Stimulated activated CD8-positive, alpha-beta memory T cell treated with anti-CD3 and anti-CD28 coated beads, Interleukin-15, amount 100 ng/mL, for 48 hours (primary cell): ENCODE measurements at places on chromosomes 2 and 18.

DNA sequence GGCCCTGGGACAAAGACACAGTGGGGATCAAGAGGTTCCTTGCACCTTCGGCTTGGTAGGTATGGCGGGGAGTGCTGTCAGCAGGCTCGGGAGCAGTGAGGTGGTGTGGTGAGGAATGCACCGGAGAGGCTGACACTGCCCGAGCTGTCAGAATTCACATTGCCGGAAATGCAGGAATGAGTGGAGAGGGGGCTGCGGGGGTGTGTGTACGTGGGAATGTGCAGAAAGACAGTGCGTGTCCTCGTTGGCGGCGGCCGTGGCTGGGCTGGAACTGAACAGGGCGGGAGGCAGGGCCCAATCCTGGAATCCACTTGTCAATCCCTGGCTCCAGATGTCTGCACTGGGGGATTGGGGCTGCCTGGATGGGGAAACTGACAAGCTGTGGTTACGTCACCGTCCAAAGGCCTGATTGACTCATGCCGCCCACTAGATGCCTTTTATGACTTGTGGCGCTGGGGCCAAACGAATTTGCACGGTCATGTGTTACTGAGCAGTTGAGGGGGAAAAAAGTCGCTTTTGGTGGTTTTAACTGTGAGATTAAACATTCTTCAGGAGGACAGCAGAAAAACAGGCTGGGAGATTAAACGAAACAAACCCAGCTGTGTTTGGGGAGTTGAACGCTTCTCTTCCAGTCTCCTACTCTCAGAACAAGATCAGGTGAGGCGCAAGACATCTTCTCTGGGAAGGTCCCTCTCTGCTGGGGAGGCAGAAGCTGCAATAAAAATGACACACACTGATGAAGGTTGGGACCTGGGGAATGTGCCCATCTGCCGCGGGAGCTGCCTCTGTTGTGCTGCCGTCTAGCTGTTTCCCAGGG lies 189.4 kb upstream of the GLI2 start:
- DNase-seq: no peak

GRCh38 chr2:190635781-190636180 lies 13.1 kb upstream of the NAB1 start:
- no peak for DNase-seq

DNA sequence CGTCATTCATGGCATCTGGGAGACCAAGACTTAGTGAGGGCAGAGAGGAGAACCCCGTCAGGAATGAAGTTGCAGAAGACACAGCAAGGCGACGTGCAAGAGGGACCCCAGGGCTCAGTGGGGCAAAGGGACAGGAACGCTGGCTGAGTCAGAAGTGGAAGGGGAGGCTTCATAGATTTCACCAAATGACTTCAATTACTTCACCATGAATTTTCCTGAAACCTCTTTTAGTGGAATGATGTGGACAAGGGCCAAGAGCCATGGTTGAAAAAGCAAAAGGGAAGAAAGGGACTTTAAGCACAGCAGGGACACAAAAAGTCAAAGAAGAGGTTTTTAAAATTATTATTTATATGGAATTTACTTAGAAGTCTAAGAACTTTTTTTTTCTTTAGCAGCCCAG lies 141.6 kb upstream of the PID1 start:
- DNase-seq: no peak

GRCh38 chr2:59204040-59204439 lies 962.9 kb upstream of the FANCL start:
- DNase-seq: no peak

GRCh38 chr2:205280596-205281236 lies 401.6 kb upstream of the NRP2 start:
- DNase-seq: no peak

DNA sequence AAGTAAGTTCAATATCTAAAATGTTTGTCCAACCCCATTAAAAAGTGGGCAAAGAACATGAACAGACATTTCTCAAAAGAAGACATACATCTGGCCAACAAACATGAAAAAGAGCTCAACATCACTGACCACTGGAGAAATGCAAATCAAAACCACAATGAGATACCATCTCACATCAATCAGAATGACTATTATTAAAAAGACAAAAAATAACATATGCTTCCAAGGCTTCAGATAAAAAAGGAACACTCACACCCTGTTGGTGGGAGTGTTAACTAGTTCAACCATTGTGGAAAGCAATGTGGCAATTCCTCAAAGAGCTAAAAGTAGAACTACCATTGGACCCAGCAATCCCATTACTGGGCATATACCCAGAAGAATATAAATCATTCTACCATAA lies 931.1 kb downstream of the LRP1B start:
- DNase-seq: no peak

DNA sequence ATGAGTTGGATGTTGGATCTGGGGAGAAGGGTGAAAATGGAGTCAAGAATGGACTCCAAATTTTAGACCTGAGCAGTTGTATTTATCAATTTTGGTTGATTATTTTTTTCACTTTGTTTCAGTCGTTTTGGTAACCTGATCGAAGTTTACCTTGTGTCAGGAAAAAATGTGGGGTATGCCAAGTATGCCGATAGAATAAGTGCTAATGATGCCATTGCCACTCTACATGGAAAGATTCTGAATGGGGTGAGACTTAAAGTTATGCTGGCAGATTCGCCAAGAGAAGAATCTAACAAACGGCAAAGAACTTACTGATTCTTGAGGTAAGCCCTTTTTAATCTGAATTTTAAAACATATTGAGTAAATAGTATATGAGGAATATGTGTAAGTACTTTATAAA lies 13.6 kb downstream of the RBM45 start:
- no peak for DNase-seq

GRCh38 chr2:38554973-38555595 lies 47.6 kb downstream of the HNRNPLL start:
- DNase-seq: no peak

DNA sequence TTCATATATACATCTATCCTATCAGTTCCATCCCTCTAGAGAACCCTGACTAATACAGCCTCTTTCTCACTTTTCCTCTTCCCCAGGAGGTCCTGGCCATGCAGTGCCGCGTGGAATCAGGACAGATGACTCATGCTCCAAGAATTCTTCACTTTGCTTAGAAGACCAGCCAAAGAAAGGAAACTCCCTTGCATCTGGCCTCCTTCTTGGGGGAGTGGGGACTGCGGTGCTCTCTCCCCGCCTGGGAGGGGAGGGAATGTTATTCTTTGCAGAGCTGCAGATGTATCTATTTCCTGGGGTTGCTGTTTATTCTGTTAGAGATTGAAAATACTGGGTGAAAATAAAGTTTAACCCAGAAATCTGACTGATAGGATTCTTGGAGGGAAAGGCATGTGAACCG lies 111.5 kb upstream of the SH3BP4 start:
- no peak for DNase-seq

DNA sequence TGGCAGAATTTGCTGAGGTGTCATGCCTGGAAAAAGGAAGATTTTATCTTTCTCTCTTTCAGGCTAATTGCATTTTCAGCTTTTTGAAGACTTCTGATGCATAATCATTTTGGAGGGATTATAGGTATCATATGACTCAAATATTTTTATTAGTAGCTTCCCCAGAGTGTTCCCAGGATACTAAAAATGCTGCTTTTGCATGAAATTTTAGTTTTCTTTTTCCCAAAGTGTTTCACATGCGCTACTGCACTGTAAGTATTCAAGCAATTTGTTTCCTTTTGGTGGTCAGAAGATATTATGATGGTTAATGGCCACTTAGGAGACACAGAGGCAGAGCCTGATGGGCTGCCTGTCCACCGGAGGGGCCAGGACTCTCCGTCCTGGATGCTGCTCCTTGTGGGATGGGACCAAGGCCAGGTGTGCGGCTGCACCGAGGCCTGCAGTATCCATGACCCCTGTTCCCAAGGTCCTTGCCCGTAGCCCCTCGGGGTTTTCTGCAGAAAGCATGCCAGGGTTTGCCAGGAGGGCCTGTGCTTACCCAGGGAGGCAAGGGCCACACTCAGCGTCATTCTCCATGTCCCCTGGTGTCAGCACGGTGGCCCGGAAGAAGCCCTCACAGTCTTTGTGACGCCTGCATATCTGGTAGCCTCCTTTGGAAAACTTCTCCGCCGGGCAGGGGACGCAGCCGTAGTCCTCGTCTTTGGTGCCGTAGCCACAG lies 60.2 kb downstream of the EDAR start:
- DNase-seq: no peak

DNA sequence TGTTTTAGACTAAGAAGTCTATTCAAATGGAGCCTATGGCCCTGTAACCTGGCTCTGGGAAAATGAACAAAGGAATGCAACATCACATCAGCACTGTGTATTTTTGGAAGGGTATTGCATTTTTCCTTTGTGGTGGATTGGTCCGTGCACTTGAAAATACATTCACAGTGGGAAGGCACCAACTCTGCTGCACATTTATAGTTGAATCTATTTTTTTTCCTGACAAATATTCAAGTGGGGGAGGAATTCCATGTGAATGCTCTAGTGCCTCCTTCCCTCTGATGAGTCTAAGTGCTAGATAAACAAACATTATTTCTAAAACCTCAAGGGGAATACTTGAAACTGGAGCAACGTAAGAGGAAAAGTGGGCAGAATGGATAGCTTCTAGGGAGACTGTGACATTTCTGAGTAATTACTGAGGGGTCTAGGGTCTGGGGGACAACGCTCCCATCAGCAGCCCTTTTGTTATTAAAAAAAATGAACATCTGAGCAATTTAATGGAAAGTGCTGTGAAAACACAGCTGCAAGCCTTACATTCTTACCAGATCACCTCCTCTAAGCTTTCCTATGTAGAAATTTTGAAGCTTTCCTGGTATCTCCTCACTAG lies 208.2 kb downstream of the SLC8A1 start:
- DNase-seq: no peak

DNA sequence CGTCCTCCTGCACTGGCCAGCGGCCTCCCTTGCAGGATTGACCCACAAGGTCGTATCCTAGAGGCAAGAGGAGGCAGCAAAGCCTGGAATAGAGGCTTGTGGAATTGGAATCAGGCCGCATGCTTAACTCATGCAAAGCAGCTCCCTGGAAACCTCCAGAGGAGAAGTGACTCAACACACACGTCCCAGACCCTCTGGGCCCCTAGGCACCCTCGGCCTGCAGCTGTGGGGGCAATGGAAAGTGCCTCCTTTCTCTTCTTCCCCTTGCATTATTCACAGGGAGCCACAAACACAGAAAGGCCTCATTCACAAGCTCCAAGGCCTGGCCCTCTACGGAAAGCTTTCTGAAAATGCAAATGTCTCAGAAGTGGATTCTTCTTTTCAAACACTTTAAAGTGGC lies 19.6 kb downstream of the SPATA3 start:
- no peak for DNase-seq

- DNase-seq: no peak
Measured at GRCh38 chr2:157106950-157107349, 150.6 kb upstream of the GALNT5 start.

DNA sequence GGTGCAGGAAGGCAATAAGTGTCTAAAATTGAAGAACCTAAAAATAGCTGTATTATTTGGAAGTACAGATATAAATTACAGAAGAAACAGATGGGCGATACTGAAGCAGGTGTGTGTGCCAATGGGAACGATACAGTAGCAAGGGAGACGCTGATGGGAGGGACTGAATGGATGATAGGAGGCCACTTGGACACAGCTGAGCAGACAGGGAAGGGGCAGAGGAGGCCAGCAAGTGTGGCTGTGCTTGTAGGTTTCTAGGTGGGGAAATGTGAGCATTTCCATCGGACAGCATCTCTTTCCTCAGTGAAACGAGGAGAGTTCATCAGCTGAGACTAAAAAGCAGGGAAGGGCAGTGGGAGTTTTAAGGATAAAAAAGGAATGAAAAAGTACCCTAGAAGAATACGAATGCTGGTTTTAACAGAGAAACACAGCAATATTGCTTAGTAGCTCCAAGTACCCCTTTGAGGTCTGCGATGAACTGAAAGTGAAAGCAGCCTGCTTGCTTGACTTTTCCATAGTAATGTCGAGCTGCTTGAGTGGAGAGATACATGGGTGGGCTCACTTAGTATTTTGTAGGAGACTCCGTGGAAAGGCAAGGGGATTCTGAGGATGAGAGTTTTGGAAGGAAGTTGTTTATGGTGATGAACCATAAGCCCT lies 91.7 kb upstream of the EPC2 start:
- DNase-seq: no peak

GRCh38 chr2:9639000-9639602 lies 8.3 kb upstream of the YWHAQ start:
- DNase-seq: no peak

- DNase-seq: no peak
Measured at GRCh38 chr2:101302016-101302415, 6.5 kb downstream of the RNF149 start.

DNA sequence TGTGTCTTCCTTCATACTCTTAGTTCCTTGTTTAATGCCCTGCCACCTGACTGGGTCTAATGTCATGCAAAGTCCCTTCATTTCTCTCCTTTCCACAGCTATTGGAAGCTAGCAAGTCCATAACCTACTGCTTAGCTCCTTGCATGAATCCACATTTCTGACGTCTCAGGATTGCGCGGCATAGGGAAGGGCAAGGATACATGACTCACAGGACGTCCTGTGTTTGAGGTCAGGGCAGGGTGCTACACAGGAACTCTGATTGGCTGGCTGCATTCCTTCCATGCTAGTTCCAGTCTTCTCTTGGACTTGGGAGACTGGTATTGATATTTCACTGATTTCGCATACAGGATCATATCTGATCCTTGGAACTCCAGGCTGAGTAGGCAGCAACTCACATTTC lies 137.9 kb downstream of the CDH2 start:
- DNase-seq: no peak

DNA sequence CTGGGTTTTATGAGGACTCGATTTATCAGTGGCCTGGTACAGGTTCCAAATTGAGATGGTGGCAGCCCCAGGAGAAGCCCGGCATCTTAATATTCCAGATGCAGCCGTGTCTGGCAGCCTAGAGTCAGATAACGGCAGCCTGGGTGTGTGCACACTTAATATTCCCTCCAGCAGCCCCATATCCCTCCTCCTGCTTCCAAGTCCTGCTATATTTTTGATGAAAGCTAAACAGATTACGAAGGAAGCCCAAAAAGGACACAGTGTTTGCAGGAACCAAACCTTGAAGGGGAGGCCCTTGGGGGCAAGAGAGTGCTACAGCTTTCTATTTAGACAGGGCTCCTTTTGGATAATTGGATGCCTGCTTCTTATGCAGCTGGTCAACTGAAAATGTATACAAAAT lies 25.1 kb upstream of the ALK start:
- no peak for DNase-seq

DNA sequence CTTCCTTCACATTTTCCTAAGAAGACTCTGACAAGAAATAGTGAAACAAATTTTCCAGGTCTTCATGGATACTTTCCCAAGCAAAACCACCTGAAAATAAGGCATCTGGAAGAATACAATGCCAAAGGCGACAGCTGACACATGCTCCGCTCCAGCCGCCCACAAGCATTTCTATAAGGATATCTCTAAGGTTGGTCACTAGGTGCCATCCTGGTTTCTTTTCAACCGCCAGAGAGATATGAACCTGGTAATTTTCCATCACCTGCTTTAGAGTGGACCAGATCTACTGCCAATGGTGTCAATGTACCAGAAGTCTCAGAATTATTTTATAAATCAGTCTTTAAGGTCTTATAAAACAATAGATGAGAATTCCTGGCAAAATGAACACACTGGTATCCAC lies 97.2 kb downstream of the GAREM1 start:
- DNase-seq: no peak
